Uterus (tissue), 4 donors: ENCODE measurements at places on chromosomes 7 and 10.

GRCh38 chr10:58400609-58401008 lies 15.4 kb downstream of the TFAM start:
- H3K27me3 ChIP-seq, result no peaks in the 10 kb centered on the region
- DNase-seq, result no peak
- H3K36me3 ChIP-seq, result no peaks in the 10 kb centered on the region
- no peaks in the 10 kb centered on the region for H3K4me1 ChIP-seq
- no peak overlapping the region for H3K4me3 ChIP-seq

DNA sequence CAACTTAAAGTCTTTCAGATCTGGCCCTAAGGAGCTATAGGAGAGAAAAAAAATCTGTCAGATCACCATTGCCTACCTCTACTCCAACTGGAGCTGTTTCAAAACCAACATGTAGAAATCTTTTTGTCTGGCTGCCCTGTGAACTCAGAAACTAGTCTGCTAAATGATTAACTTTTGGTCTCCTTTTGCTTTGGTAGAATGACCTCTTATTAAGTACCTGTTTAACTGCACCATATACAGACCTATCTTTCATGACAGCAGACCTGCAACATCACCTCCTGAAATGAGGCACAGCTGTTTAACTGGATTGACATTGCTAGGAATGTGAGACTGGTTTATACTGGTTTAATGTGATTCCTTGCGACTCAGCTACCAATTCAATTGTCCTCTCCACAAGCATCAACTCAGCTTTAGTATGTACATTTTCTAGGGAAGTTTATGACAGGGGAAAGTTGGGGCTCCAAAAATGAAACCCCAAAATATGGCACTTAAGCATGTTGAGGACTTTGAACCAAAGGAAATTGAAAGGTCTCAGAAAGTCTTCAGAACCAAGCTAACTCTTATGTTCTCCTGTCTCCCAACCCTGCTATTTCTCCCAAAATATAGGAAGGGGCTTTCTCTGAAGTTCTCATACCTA lies 1.8 kb downstream of the CYP3A43 start:
- H3K27me3 ChIP-seq, result no peaks in the 10 kb centered on the region
- no peak for DNase-seq
- H3K4me3 ChIP-seq, result no peak overlapping the region

- H3K27me3 ChIP-seq, result no peaks in the 10 kb centered on the region
- DNase-seq, result no peak
- no peaks in the 10 kb centered on the region for H3K36me3 ChIP-seq
- H3K27ac ChIP-seq, result no peak overlapping the region
- H3K4me1 ChIP-seq, result no peaks in the 10 kb centered on the region
These were observed 13.8 kb upstream of the RFC2 start for GRCh38 chr7:74267756-74268565.

- H3K36me3 ChIP-seq, result no peaks in the 10 kb centered on the region
- no peak for DNase-seq
- H3K27me3 ChIP-seq, result no peaks in the 10 kb centered on the region
- H3K4me3 ChIP-seq, result no peak overlapping the region
These were observed 10.6 kb upstream of the CALU start for GRCh38 chr7:128728598-128728997.

DNA sequence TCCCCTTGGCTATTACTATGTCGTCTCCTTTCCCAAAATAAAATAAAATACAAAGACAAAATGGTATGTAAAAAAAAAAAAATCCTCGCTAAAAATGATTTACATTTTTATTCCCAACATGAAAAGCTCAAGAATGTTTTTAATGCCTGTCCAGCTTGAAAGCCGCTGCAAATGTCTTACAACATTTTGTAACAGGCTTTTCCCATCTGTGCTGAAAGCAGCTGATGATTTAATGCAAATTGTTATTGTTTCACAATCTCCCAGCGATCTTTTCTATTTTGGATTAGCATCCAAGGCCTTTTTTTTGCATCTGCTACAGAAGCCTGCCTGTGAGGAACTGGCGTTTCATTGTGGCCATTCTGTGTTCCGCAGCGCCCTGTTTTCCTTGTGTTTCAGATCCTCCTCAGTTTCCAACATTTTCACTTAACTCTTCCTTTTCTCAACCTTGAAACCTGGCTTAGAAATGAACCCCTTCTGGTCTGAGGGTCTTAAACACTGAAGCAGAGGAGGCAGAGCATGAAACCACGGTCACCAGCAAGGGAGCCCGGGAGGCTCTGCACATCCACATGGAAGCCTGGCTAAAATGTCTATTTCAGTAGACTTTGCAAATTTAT lies 712.1 kb downstream of the PARD3 start:
- H3K27me3 ChIP-seq, result no peaks in the 10 kb centered on the region
- no peak overlapping the region for H3K4me3 ChIP-seq
- H3K36me3 ChIP-seq, result no peaks in the 10 kb centered on the region
